ENCODE measurements at places on chromosomes 4 and X.
A peak's percentile ranks its signal among the peaks of the same experiment; 100 is the strongest.

- peak; percentile 65 for DNase-seq
Measured at GRCh38 chr4:168612450-168613135, 115.7 kb downstream of the PALLD start.

DNA sequence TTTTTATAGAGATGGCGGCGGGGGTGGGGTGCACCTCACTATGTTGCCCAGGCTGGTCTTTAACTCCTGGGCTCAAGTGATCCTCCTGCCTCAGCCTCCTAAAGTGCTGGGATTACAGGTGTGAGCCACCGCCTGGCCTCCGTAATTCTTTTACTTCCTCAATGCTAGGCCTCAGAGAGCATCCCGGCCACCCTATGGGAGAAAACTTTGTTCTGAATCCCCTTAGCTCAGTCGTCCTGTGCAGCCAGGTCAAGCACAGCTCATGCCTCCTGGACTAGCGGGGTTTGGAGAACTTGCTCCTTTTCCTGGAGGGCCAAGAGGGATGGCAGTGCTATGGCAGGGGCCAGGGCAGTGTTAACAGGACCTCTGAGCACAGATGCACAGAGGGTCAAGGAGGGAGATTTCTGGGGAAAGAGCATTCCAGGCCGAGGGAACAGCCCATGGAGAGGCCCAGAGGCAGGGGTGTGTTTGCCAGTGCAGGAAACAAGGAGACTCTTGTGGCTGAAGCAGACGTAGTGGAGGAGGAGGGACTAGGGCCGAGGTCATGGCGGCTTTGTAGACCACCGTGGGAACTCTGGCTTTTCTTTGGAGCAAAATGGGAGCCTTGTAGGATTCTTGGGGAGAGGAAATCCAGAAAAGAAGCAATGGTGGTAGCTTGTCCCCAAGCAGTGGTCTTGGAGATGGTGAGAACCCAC is 9.8 kb upstream of the TNIP2 start:
- DNase-seq: peak; percentile 61

DNA sequence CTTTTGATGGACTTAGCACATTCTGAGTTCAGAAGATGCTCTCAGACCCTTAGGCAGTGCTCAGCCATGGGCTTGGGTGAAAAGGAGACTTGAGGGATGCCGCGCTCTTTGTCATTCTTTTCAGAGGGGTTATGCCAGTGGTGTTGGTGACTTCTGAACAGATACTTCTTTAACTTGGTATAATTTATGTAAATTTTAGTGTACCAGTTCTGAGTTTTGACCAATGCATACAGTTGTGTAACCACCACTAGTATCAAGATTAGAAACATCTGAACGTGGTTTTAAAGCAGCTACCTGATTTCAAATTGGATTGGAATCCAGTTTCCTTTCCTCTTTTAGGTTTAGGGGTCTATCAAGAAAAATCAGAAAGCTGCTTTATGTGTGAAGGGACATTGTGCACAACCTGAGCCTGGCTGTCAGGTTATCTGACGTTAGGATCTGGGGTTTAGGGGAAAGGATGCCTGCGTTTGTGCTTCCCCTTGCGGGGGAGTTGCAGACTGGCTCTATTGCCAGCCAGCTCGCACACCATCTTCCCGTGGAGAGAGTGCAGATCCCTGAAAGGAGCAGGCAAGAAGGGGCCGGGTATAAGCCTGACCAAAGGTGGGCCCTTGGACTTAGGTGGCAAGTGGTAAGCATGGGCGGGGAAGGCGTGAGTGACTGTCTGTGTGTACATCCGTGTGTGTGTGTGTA is 19.0 kb downstream of the SMS start:
- no peak for DNase-seq

- peak; percentile 96 for DNase-seq
Measured at GRCh38 chr4:105474099-105474518, 247 bp upstream of the PPA2 start.

- DNase-seq: no peak
Measured at GRCh38 chr4:74109116-74109869, 10.3 kb upstream of the CXCL2 start.

- DNase-seq: peak; percentile 30
Measured at GRCh38 chr4:171813526-171814250, 484 bp downstream of the GALNTL6 start.

- DNase-seq: no peak
Measured at GRCh38 chrX:37722595-37722994, 37.0 kb downstream of the XK start.

GRCh38 chrX:45063319-45064095 is 137.2 kb downstream of the DIPK2B start:
- DNase-seq: no peak

GRCh38 chrX:102784550-102784949 is 64.0 kb downstream of the GPRASP3 start:
- no peak for DNase-seq

DNA sequence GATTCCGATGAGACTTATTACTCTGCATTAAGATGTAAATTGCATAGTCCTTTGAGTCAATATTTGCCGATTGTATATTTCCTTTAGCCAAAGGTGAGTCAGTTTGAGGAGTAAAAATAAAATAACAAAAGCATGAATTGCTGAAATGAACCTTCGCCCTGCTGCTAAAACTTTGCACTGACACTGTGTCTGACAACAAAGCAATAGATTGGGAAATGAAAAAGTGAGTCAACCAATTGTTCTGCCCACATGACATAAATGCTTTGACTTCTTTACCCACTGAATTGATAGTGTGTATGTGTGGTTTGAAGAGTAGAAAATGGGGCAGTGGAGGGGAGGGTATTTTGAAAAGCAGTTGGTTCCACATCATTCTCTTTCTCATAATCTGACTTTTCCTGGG is 88.4 kb upstream of the AFF2 start:
- no peak for DNase-seq

GRCh38 chr4:111216791-111217190 is 593.9 kb upstream of the PITX2 start:
- no peak for DNase-seq

- no peak for DNase-seq
Measured at GRCh38 chrX:147077472-147077871, 262.9 kb upstream of the CXorf51A start.

DNA sequence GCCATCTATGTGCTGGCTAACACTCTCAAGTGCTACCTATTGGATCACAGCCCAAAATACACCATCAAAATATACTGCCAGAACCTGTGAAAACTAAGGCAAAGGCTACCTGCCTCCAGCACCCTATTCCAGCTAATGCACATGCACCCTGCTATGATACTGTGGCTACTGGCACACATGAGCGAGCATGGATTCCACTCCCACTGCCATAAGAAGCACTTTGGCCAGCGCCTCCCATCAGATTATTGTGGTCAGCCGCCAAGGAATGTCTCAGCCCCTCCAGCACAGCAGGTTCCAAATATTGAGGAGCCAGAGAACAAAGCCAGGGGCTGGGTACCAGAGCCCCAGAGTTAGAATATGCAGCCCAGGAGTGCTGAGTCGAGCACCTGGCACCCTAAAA is 32.5 kb upstream of the TMPRSS11F start:
- no peak for DNase-seq

- DNase-seq: peak; percentile 41
Measured at GRCh38 chrX:150990910-150991309, 7.8 kb downstream of the HMGB3 start.

DNA sequence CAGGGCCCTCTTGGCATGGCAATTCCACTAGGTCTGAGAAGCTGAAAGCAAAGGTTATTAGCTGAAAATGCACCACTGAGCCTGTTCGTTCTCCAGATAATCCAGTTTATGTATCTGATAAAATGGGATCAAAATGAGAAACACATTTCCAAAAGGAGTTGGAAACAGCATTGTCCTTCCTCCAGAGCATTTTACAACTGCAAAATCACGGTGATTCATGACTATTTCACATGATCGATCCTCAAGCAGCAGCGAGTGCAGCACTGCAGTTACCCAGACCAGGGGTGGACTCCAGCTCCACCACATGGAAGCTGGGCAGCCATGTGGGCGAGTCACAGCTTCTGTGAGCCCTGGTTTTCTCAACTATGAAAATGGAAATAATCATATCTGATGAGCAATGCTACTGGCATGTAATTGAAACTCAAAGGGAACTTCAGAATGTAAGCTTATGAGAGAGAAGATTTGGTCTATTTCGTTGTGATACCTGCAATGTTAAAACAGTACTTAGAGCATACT is 78.7 kb upstream of the MSX1 start:
- peak; percentile 90 for DNase-seq

GRCh38 chr4:172822331-172822730 is 346.3 kb upstream of the GALNT7 start:
- DNase-seq: no peak

DNA sequence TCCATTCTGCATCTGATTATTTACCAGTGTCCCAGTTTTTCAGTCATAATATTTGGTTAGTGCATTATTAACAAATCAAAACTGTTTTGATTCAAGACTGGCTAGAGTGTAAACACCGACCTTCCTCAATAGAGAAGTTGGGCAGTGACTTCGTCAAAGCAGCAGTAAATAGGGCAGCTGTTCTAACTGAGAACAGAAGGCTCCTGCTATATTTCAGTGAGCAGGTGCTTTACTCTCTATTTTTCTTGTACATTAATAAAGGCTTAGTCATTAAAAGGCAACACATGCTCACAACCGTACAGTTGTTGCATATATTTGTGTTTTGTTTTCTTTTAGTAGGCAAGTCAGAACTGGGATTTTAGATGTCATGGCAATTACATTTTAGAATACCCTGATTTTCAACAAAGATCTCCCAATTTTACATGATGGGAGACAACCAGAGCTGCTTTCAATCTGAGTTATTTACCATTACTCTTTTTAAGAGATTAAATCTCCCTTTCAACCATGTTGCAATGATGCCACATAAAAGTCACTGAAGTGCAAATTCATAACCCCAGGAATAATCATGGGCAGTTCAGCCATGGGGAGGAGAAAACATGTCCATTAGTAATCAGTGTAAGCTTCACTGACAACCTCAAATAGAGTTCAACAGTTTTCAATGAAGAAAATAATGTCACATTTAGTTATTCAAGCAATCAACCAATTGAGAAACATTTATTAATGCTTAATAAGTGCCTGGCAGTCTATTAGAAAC is 233.3 kb downstream of the NDST4 start:
- DNase-seq: no peak

DNA sequence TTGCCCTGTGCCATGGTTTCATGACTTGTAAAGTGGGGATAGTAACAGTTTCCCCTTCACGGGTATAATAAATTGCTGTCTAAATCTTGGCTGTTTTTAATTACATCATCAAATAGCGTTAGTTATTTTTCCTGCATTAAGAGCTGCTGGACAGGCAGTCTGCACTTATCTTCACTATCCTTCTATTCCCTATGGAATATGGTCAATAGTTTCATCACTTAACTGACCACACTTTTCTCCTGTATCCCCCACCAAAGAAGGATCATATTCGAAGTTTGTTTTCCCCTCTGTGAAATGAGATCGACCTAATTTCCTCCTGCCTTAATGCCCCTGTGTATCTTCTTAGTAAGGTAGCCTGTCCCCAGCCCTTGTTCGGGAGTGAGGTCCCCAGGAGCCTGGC is 133.2 kb downstream of the SHROOM3 start:
- DNase-seq: no peak

DNA sequence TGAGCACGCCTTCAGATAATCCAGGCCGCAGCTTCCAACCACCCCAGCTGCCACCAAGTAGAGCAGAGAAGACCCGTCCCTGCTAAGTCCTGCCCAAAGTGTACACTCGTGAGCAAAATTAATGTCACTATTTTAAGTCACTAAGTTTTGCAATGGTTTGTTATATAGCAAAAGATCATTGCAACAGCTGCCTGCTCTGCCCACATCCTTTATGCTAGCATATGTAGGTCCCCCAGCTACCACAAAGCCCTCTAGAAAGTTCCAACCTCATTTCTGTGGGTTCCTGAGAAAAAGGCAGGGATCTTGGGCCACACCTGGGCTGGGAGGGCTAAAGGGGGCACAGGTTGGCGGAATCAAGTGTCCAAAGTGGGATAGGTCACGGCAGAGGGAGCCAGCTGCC is 346.9 kb downstream of the BCOR start:
- no peak for DNase-seq

GRCh38 chr4:77650787-77651186 is 45.2 kb downstream of the CXCL13 start:
- DNase-seq: no peak

GRCh38 chr4:179750374-179750773 is 2308.1 kb upstream of the AGA start:
- no peak for DNase-seq

DNA sequence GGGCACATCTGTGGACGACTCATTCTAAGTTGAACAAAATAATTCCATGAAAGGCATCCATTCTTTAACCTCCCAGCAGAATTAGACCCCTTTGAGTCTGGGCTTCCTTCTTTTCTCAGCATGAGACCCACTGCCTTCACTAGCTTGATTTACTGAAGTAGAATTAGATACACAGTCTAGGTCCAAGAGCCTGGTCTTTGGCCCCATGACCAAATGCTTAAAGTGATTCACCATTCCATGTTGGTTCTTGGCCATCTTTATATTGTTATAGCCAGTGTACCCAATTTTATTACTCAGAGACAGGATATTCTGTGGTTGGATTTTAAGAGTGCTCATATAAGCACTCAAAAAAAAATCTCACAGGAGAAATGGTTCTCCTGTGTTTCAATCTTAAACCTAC is 155.3 kb upstream of the GPC4 start:
- peak; percentile 44 for DNase-seq

GRCh38 chr4:105276361-105277104 is 129.9 kb downstream of the TET2 start:
- no peak for DNase-seq

DNA sequence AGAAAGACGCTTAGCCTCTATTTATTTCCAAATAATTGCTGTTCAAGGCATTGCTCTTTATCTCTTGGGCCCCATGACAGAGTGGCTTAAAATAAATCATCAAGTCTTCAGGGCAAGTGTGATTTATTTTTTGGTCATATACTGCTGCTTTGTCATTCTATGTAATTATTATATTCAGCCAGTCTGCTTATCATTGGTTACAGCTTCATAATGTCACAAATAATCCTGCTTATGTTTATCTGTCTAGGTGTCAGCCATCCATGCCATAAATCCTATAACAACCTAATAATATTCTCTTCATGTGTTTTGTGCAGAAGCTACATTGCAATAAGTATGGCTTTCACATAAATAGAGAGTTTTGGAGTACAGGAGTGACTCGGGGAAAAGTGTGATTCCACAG is 41.0 kb downstream of the HHIP start:
- DNase-seq: no peak
